ENCODE measurements at places on chromosomes 6 and 20. TPM values are rescaled to one million over a fixed set of nuclear protein-coding genes. Genes with fewer than 3 reads are reported as not detected.

GRCh38 chr6:156775717-156776116 is 1.5 kb upstream of the ARID1B start:
- no peak for DNase-seq

GRCh38 chr6:119171088-119171841 is 92.8 kb upstream of the FAM184A start:
- no peak for DNase-seq

DNA sequence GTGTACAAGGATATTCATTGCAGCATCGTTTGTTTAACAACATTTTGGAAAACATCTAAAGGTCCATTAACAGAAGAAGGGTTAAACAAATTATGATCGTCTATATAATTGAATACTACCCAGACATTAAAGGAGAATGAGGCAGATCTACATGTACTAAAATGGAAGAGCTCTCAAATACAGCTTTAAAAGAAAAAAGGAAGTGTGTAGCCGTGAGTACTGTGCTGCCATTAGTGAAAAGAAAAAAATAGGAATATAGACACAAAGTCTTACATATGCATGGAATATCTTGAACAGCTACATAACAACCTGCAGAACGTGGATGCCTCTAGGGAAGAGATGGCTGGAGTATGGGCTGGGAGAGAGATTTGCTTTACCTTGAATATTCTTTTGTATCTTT is 37.9 kb downstream of the PRDM1 start:
- DNase-seq: no peak

DNA sequence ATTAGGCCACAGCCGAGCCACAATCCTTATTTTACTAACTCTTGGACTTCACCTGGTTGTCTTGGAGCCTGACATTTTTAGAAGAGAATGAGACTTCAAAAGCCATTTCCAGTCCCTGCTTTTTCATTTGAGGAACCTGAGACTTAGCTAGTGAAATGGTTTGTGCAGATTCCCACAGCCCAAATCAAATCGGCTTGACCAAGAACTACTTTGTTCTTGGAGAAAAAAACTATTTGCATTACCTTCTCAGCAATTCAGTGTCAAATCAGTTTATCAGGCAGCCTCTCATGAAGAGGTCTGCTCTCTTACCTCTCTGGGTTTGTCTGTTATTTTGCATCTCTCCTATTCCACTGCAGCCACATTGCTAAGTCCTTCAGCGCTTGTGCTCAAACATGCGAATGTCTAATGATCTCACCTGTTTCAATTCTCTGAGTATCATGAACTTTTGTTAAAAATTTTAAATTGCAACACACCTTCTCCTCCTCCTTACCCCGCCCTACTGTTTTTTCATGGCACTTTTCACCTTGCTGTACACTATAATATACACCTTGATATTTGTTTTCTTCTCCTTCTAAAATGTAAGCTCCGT is 573 bp upstream of the IFNGR1 start:
- no peak for DNase-seq

DNA sequence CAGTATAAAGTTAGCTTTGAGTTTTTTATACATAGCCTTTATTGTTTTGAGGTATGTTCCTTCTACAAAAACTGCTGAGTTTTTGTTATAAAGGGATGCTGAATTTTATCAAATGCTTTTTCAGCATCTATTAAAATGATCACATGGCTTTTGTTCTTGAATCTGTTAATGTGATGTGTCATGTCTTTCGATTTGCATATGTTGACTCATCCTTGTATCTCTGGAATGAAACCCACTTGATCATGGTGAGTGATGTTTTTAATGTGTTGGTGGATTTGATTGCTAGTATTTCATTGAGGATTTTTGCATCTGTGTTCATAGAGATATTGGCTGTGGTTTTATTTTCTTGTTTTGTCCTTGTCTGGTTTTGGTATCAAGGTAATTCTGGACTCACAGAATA is 24.7 kb upstream of the BLCAP start:
- DNase-seq: no peak

DNA sequence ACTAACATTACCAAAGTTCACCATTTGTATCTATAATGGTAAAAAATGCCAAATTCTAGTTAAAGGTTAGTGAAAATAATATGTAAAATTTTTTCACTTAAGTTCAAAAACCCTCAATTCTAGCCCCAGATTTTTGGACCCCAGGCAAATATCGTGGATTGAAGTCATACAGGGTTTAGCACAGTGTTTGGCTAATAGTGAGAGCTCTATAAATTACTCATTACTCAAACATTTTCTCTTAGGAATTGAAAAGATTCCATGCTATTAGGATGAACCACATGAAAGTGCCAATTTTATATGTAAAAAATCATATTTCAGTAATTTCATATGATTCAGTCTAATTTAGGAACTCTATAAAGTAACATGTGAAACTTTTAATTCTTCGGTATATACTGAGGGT is 170.3 kb upstream of the PREP start:
- DNase-seq: no peak

GNMT gene
- total RNA-seq: 1.2 TPM

OVOL2 gene
- total RNA-seq: 8.6 TPM

RAET1G gene
- not detected for total RNA-seq
